Effector memory CD8-positive, alpha-beta T cell (primary cell): ENCODE measurements at places on chromosomes 6 and 20.
A peak's percentile ranks its signal among the peaks of the same experiment; 100 is the strongest.

DNA sequence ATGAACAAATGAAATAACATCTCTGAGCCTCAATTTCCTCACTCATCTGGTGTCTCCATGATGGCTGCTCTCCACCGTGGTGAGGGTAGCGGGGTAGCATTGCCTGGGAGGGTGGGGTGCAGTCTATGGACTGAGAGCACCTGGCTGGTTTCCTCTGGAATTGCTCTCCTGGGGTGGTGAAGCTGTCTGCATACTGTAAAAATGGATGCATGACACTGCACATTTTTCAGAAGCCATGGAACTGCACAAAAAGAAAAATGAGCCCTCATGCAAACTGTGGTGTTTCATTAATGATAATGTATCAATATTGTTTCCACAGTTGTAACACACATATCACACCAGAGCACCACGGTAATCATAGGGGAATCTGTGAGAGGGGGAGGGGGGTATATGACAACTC is 12.1 kb upstream of the ITPR3 start:
- no peaks in the 10 kb centered on the region for H3K4me1 ChIP-seq
- H3K4me3 ChIP-seq = no peak overlapping the region
- peaks cover 10% of the 10 kb centered on the region for H3K27me3 ChIP-seq
- H3K27ac ChIP-seq = no peak overlapping the region
- DNase-seq = no peak

DNA sequence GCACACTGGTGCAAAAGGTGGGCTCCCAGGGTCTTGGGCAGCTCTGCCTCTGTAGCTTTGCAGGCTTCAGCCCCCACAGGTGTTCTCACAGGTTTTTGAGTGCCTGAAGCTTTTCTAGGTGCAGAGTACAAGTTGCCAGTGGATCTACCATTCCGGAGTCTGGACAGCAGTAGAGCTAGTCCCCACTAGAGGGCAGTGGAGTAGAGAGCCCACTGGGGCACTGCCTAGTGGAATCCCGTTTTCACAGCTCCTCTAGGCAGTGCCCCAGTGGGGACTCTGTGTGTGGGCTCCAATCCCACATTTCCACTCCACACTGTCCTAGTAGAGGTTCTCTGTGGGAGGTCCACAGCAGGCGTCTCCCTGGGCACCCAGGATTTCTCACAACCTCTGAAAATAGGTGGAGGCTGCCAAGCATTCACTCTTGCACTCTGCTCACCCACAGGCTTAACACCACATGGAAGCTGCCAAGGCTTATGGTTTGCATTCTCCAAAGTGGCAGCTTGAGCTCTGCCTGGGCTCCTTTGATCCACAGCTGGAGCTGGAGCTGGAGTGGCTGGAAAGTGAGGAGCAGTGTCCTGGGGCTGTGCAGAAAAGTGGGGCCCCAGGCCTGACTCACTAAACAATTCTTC is 86.3 kb upstream of the PROKR2 start:
- no peaks in the 10 kb centered on the region for H3K36me3 ChIP-seq
- no peak overlapping the region for H3K4me3 ChIP-seq
- DNase-seq = no peak
- H3K4me1 ChIP-seq = no peaks in the 10 kb centered on the region

- peaks cover 17% of the 10 kb centered on the region for H3K4me1 ChIP-seq
- no peaks in the 10 kb centered on the region for H3K27me3 ChIP-seq
- DNase-seq = peak; percentile 5
- no peak overlapping the region for H3K4me3 ChIP-seq
Observed at GRCh38 chr6:34393191-34393965, 909 bp upstream of the NUDT3 start.

DNA sequence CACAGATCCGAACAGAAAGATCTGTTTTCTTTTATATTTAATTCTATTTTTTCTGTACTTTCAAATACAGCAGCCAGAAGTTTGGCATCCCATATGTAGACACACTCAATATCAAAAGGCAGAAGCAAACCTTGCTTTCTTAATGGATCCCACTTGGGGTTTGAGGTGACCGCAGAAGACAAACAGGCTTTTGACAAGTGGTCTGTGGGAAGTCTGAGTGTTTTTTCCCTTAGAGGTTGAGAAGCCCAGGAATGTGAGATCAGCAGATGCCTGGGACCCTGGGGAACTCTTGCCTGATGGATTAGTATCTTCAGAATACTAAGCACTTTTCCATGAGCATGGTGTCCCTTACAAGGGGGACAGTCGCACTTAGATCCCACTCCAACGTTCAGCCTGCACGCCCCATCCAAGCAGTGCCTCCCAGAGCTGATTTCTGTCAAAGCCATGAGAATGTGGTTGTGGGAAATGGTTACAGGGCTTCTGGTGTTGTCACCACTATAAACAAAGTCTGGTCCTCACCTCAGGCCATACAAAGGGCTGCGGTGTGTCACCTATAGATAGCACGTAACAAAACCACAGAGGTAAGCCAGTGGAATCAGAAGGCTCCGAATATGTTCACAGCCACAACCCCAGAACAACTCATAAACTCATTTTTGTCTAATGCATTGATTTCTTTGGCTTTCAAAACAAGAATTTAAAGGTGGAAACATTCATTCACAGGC is 12.7 kb downstream of the IL17F start:
- H3K36me3 ChIP-seq = no peaks in the 10 kb centered on the region
- no peak overlapping the region for H3K4me3 ChIP-seq
- peaks cover 43% of the 10 kb centered on the region for H3K27me3 ChIP-seq
- H3K27ac ChIP-seq = no peak overlapping the region
- peaks cover 6% of the 10 kb centered on the region for H3K4me1 ChIP-seq
- DNase-seq = peak; percentile 37

- H3K4me1 ChIP-seq = no peaks in the 10 kb centered on the region
- no peaks in the 10 kb centered on the region for H3K36me3 ChIP-seq
- no peak for DNase-seq
- no peak overlapping the region for H3K4me3 ChIP-seq
- no peak overlapping the region for H3K27ac ChIP-seq
Observed at GRCh38 chr6:123085403-123085802, 89.4 kb downstream of the CLVS2 start.

DNA sequence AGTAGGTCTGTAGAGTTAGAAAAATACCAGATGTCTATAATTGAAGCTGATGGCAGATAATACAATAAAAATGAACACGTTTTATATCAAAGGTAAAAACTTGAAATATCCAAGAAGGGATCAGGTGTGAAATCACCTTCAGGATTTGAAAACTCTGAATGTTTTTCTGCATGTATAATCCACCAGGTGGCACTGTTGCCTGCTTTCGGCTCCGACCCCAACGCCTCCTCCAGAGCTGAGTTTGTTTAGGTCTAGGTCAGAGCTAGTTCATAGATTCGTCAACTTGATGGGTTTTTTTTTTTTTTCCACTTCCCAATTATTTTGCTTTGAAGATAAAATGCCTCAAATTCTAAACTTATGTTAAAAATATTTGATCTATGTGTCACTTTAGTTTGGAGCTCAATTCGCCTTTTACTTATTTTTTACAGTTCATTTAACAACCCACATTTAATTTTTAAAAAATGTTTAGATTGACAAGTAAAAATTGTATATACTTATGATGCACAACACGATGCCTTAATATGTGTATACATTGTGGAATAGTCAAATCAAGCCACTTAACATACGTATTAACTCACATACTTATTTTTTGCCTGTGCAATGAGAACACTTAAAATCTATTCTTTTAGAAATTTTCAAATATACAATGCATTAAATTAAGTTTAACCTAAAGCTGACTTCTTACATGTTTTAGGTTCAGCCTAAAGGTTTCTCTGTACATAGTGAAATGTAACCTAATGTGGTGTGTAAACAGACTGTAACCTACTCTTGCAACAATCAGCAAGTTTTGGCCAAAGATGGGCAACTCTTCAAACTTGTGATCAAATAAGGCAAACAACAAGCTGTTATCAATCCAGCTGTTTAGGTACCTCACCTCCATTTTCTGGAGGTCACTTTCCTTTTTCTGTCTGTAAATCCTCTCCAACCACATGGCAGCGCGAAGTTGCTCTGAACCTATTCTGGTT is 39.4 kb upstream of the ENPP4 start:
- no peaks in the 10 kb centered on the region for H3K36me3 ChIP-seq
- no peak overlapping the region for H3K4me3 ChIP-seq
- H3K27me3 ChIP-seq = peaks cover 21% of the 10 kb centered on the region
- no peaks in the 10 kb centered on the region for H3K4me1 ChIP-seq
